ENCODE measurements at places on chromosomes 3 and 15.
A peak's percentile ranks its signal among the peaks of the same experiment; 100 is the strongest.

DNA sequence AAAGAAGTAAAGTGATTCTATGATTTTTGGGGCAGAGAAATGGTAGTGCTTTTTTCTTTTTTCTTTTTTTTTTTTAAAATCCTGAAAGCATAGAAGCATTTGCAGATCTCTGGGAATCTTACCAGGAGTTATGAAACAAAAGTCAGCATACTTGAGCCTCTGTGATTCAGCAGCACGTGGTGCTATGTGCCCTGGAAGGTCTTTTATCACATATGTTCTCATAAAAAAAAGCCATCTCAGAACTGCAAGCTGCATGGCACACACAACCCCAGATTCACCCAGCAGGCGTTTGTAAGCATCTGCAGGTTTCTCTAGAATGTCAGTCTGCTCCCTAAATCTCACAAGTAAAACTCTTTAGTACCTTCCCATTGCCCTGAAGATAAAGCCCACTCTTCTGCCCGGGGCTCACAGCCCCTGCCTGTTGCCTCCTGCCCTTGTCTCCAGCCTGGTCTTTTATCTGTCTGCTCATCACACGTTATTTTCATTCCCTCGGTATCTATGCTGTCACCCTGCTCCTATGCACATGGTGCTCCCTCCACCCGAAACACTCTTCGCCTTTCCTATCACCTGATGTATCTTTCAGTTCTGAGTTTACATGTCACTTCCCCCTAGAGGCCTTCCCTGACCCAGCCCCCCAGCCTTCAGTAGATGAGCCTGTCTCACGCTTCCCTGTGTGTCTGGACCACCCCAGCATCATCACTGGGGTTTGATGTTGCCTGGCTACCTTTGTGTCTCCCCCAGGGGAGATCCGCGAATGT lies 72.4 kb downstream of the CHDH start:
- DNase-seq: no peak

DNA sequence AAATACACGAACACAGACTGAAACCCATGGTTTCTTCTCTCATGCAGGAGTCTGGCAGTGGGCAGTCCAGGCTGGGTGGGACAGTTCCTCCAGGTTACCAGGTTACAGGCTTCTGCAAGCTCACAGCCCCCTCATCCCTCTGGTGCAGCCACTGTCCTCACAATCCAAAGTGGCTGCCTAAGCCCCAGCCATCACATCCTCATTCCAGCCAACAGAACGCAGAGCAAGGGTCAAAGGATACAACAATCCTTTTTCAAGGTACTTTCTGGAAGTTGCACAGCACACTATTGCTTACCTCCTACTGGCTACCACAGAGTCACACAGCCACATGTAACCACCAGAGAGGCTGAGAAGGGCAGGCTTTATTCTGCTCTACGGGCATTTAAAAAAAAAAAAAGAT lies 154.6 kb downstream of the NUP210 start:
- no peak for DNase-seq

GRCh38 chr15:57516327-57517029 lies 75.2 kb upstream of the MYZAP start:
- DNase-seq: no peak

DNA sequence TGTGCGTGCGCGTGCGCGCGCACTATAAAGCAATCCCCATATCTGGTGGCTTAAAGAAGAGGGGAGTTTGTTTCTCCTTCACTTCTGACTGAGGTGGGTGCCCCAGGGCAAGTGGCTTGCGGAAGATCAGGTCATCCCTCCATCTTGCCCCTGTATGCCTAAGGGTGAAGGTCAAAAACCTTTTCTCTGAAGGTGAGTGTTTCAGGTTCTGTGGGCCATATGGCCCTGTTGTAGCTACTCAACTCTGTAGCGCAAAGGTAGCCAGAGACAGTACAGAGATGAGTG lies 5.5 kb downstream of the ABTB1 start:
- DNase-seq: peak; percentile 31

- no peak for DNase-seq
Measured at GRCh38 chr3:157249606-157250005, 89.7 kb upstream of the CCNL1 start.

GRCh38 chr3:120280566-120280965 lies 4.5 kb downstream of the GPR156 start:
- DNase-seq: no peak

GRCh38 chr3:47741925-47742324 lies 39.8 kb downstream of the SMARCC1 start:
- DNase-seq: no peak

DNA sequence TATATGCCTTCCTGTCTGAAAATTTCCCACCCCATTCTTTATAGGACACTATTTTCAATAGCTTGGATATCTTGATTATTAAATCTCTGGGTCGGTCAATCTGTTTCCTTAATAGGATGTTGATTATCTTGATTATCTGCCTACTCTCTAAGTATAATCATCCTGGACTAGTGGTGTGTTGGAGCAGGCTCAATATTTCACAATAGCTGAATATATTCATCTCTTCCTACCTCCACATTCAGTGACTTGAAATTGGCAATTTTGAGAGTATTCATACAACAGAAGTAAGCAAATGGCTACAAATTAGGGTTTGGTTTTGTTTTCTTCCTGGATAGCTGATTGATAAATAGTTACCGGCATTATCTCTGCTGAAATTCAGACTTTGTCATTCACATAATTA lies 1162.6 kb downstream of the ROBO1 start:
- DNase-seq: no peak

GRCh38 chr15:86235667-86236066 lies 156.0 kb downstream of the AGBL1 start:
- DNase-seq: no peak

DNA sequence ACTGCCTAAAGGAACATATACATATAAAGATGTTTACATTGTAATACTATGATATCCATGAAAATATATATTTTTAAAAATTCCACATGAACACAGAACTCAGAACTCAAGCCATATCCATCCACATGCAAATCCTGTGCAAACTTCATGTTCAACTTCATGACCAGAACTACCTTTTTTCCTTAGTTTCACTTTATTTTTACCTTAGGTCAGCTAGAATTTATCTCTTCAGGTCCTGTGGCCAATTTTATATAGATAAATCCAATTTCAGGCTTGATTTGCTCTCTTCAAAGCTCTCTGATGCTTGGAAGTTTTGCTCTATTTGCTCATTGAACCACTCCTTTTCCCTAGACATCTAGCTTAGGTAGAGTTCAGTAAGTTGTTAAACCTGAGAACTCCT lies 38.8 kb downstream of the ZPLD1 start:
- no peak for DNase-seq

- DNase-seq: no peak
Measured at GRCh38 chr3:127734754-127735473, 62.2 kb downstream of the ABTB1 start.

DNA sequence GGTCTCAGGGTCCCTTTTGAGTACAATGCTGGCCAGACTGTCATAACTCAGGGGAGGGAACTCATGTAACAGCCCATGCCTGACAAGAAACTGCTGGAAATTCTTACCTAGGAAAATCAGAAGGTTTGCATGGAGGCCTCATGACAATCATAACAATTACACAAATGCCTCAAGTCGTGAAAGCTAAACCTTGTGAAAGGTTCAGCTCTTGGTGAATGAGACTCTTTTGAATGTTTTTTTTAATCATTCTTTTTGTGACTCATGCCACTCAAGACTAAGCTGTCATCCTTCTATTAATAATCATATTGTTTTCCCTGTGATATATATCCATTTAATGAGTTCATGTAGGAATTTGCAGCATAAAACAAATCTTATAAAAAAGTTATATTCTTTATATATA lies 61.4 kb upstream of the LEKR1 start:
- DNase-seq: no peak

All from NCI-H524 (cell line).